ENCODE measurements at places on chromosomes 5 and 9.

DNA sequence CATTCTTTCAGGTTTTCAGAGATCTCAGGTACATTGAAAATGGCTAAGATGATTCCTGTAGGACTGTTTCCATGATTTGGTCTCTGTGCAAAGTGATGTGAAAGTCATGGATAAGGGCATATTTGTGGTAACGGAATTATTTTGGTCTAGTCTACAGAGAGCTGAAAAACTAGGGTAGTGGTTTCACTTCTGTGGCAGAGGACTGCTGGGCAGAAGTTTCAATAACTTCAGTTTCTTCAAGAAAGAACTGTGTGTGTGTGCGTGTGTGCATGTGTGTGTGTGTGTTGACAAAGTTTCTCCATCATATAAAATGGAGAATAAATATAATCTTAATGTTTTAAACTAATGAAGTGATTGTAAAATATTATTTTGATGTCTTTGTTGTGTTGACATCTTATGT lies 4.3 kb downstream of the CNOT8 start:
- no peak for DNase-seq

GRCh38 chr5:83865579-83865978 lies 144.9 kb upstream of the HAPLN1 start:
- no peak for DNase-seq

DNA sequence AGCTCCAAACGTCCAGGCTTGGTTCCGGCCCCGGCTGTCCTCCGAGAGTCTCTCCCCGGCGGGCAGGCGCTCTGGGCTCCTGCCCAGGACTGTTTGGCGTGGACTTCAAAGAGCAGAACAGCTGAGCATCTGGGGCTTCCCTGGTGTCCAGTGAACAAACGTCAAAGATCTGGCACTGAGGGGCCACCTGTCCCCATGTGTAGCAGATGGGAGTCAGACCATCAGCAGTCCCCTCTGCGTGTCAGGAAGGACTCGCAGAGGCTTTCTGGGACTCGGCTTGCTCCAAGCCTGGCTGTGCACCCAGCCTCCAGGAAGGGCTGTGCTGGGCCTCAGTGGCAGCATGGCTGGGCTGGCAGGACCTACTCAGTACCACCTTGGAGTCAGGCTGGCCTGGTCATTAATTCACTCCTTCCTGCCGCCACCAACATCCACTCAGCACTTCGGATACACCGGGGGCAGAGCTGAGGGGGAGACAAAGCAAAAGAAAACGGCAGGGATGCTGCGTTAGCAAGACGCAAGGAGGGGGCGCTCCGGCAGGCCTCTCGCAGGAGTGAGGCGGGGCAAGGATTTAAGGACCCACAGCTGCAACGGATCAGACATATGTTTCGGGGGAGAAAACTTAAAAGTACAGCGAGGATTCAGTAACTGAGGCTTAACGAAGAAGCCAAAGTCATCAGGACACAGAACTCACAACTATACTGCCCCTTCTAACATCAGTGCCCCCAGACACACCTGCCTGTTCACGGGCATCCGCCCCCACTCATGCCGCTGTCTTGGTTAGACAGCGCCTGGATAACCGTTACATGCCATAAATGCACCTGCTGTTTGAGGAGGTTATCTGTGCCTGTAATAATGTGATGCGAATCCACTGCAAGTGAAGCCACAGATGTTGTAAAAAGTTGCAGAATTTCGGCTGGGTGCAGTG lies 164.5 kb upstream of the PHYKPL start:
- no peak for DNase-seq

DNA sequence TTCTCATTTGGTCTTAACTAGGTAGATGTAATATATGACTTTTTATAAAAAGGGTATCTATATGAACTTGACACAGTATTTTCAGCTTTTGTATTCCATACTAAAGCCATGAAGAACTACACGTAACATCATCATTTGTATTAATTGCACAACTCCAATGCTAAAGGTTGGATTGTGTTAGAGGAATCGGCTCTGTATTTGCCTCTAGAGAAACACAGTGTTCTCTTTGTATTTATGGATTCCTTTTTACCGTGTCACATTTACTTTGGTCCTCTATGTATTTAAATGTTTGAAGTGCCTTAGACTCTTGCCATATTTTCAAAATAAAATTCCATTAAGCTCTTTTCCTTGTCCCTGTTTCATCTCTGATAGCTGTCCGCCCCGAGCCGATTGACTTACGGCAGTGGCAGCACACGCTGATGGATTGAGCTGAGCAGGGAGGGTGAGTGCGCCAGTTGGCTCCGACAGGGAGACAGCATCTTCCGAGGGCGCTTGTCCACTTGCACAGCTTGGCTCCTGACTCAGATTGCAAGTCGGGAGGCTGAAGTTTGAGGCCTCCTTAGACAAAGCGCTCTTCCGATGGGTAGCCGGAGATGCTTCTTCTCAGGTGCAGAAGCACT lies 95.6 kb upstream of the DMRT1 start:
- DNase-seq = no peak

DNA sequence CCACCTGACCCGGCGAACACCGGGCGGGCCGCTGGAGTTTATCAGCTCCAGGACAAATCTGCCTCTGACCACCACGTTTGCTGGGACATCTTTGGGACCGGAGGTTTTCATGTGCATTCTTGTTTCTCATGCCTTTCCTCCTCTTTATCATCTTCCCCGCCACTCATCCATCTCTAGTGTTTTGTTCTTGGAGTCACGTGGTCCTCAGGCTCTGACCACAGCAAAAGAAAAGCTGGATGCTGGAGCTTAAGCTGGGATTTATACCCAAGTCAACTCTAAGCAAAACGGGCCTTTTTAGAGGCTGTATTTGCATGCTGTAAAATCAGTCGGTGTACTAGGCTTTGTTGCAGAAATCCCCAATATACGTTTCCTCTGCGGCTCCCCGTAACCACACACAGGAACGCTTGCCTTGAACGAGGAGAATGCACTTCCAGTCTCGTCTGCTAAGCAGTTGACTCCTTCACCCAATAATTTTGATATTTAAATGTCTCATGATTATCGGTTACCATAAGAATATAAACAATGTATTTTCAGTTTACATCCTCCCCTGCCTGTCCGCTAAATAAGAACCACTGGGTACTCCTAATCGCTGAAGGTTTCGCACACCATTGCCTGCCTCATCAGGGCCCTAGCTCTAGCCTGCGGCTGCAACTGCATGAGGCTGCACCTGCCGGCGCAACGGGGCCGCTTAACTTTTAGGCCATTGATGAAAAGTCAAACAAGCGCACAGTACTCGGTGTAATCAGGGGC lies 560 bp upstream of the NDUFS6 start:
- DNase-seq = peak; percentile 51

GRCh38 chr9:3699883-3700282 lies 174.1 kb upstream of the RFX3 start:
- DNase-seq = no peak

DNA sequence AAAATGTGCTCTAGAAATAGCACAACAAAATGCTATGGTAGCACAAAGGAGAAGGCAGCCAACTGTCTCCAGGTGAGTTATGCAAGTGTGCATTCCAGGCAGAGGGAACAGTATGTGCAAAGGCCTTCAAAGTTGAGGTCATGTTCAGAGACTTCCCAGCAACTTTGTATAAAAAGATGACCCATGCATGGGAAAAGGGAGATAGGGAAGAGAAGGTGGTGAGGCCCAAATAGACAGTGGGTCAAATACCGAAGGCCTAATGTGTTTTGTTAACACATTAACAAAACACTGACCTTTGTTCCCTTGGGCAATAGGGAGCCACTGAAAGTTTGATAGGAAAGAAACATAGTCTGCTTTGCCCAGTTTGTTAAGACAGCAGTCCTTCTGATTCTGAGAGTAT lies 445.3 kb downstream of the EBF1 start:
- DNase-seq = no peak

DNA sequence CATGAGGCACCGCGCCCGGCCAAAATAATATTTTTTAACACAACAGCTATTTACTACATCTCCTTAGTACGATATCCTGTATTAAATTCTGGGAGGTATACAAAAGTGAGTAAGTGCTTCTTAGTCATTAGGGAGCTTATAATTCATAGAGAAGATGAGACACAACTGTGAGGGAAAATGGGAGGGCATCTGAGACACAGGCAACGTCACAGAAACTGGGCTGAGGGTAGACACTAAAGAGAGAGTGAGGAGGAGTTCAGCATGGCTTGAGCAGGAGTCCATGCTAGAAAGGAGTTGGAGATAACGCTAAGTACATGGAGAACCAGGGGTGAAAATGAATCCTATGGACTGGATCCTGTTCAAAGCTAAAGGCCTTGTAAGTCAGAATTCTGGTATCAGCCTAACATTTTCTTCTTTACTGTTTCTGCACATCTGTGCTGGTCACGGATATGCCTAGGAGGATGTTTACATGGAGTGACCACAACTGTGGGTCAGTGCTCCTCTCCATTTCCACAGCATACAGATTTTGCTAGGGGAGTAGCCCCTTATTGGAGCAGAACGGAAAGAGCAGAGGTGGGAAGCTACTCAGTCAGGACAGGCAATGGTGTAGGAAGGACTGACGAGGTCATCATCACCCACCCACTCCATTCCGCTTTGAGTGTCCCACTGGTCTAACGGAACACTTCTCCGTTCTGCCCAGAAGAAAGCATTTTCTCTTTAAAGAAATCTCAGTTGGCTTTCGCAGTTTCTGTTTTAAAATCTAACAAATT lies 310.4 kb upstream of the EFNA5 start:
- no peak for DNase-seq

- DNase-seq = no peak
Observed at GRCh38 chr5:163659568-163659902, 154.1 kb downstream of the MAT2B start.

GRCh38 chr5:90399251-90399650 lies 10.3 kb downstream of the CETN3 start:
- DNase-seq = no peak

DNA sequence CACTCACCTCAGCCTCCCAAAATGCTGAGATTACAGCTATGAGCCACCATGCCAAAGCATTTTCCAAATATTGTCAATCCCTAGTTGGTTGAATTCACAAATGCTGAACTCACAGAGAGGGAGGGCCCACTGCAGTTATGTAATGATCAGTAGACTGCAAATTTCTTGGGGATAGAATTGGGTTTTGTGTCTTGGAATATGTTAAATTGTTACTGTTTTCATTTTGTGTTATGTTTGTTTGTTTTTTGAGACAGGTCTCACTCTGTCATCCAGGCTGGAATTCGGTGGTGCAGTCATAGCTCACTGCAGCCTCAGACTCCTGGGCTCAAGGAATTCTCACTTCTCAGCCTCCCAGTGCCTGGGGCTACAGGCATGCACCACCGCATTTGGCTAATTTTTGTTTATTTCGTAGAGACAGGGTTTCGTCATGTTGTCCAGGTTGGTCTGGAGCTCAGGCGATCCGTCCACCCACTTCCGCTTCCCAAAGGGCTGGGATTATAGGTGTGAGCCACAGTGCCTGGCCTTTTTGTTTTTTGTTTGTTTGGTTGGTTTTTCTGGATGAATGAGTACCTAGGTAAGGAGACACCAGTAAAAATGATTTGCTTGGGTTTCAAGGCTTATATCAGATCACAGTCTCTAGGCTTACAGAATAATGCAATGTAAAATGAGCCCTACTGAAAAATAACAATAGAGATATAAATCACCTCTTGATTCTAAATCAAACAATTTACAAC lies 31.5 kb upstream of the LMNB1 start:
- DNase-seq = no peak

GRCh38 chr9:132646726-132647125 lies 23.1 kb downstream of the DDX31 start:
- DNase-seq = no peak

GRCh38 chr5:110105692-110106091 lies 416.0 kb downstream of the MAN2A1 start:
- DNase-seq = no peak

DNA sequence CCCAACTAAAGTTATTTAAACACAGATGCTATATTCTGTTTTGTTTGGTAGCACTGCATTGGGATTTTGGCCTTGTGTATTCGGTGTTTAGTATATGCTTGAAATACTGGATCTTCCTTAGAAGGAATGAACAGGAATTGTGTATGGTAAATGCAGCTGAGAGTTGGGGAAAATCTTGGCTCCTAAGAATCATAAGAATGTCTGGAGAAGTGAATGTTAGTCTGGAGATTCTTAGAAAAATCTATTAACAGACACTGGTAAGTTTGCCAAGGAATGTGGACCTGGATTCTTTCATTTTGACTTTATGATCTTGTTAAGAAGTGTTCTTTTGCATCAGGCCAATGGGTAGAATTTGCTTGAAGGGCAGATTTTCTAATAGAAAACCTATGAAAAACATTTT lies 38.9 kb downstream of the SNX30 start:
- DNase-seq = no peak

GRCh38 chr5:126015235-126016181 lies 407.7 kb upstream of the GRAMD2B start:
- no peak for DNase-seq

- DNase-seq = no peak
Observed at GRCh38 chr5:35853631-35854030, 3.1 kb upstream of the IL7R start.

- no peak for DNase-seq
Observed at GRCh38 chr5:43038496-43038989, 1.6 kb downstream of the ANXA2R start.

- DNase-seq = no peak
Observed at GRCh38 chr9:120868339-120868675, 8.7 kb downstream of the PHF19 start.

DNA sequence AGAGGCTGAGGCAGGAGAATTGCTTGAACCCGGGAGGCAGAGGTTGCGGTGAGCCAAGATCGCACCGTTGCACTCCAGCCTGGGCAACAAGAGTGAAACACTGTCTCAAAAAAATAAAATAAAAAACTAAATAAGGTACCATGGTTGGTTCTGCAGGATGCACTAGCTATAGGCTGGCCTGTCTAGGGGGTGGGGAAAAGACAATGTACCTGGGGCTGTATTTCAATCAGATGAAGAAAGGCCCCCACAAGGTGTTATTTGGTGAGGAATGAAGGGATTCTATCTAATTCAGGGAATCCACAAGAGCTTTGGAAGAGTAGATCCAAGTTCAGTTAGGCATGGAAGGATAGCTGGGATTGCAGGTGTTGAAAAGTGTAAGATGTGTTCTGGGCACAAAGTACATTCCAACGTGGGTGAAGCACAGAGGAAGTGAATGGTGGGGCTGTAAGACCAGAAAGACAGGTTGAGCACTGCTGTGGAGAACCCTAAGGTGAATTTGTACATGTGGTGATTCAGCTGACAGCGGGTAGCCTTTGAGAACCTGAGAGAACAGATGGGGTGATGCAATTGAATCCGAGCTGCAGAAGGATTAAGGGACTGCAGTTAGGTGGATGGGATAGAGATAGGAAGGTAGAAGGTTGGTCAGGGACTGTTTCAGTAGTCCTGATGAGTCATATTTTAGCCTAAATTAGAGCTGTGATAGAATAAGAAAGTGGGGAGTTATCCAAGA lies 71.8 kb downstream of the CAST start:
- DNase-seq = no peak

GRCh38 chr5:67337751-67338150 lies 141.2 kb upstream of the CD180 start:
- no peak for DNase-seq

DNA sequence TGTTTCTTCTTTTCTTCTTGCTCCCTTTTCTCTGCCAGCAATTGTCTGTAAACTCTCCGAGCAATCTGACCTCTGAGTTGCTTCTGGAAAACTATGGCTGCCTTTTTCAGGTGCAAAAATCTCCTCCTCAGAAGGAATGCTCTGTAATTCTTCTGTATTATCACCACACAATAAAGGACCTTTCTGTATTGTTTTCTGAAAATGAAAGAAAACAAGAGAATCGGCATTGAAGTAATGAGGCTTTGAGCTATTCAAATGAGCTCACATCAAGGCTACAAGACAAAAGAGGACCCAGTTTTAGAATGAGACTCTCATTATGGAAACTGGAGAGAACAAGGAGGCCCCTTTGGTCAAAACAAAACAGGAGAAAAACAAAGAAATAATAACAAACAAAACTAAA lies 86.2 kb upstream of the RETREG1 start:
- DNase-seq = no peak
